ENCODE measurements at places on chromosomes 6 and 20.

DNA sequence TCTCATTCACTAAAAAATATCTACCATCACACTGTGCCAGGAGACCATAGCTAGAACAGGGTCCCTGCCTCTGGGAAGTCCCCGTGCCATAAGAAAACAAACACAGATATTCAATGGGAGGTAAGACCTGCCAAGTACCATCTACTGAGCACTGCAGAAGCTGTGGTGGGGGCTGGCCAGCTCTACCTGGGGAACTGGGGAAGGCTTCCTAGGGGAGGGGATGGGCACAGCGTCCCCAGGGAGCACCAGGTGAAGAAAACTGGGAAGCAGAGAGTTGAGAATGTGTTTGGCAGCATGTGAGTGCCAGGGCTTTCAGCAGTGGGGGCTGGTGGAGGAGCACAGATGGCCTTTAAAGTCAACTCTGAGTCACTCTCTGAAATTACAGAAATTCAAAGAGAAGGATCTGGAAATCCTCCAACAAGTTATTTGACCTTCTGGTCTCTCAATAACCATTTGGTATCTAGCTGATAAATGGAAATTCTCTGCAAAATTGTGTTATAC lies 85.2 kb downstream of the SHLD1 start:
- peak; percentile 18 for DNase-seq

- DNase-seq = no peak
These were observed 2.7 kb downstream of the DLL1 start for GRCh38 chr6:170288091-170288631.

GRCh38 chr6:42722497-42722896 lies at the start of gene PRPH2:
TSS of gene PRPH2 (minus strand) at chr6:42722597. CDS start at chr6:42722334, 263 bp downstream.
- DNase-seq = no peak

DNA sequence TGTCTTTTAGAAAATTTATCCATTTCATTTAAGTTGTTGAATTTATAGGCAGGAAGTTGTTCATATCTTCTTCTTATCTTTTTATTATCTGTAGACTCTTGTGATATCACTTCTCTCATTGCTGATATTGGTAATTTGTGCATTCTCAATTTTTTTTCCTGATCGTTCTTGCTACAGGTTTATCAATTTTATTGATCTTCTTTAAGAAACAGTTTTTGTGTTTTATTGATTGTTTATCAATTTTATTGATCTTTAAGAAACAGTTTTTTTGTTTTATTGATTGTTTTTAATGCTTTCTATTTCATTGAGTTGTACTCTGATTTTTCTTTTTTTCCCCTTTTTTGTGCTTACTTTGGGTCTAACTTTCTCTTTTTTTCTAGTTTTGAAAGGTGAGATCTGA lies 23.8 kb upstream of the SLC22A2 start:
- no peak for DNase-seq

DNA sequence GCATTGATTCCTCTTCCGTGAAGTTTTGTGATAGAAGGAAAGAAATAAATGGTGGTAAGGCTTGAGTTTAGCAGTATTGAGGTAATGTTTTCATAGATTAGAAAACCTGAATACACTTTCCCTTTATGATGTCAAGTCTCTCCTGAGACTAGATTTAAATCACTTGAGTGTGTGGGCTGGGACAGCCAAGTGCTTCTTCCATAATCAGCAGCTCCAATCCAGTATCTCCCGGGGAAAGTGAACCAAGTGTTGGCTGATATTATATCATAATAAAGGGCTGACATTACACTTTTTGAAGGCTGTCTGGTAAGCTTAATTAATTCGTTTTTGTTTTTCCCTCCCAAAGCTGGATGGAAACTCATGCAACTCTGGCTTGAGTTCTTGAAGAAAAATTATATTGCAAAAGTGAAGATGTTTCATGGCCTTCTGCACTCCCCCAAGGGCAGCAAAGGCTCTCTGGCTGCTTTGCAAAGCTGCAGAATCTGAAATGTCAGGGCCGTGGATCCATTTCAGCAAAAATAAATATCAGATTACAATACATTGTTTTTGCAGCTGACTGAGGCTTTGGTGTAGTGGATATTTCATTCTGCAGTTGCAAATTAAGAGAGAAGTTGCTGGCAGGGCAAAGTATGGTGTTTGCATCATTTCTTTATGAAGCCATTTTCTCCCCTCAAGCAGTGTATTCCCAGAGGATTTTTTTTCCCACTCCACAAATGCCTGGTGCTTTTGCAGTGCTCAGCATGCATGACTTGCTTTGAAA lies 101.2 kb downstream of the MKKS start:
- no peak for DNase-seq

DNA sequence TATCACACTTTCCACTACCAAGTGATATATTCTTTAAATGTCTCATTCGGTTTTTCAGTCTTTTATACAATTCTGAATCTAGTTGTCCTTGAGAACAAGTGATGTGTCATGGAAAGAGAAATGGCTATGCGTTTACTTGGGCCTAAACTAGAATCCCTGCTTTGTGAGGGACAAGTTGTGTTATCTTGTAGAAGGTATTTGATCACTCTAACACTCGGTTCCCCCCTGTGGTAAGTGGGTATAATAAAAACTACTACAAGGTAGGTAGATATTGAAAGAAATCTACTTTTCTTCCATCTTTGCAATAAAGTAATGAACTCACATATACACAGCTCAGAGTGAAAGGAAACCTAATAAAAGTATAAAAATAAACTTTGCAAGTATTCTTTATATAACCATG lies 108.9 kb downstream of the MANEA start:
- no peak for DNase-seq

DNA sequence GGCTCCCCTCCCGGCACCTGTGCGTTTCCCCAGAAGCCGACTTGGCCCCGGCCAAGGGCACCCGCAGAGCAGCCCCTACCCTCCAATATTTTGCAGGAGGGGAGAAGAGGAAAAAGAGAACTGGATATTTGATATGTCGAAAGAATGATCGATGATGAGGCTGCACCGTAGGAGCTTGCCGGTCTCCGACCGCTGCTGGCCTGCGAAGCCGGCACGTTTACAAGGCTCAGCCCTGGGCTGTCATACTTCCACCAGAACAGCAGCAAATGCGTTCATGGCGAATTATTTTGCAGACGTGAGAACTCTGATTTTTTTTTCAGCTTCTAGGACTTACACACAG lies 296.7 kb downstream of the TFAP2C start:
- no peak for DNase-seq

GRCh38 chr20:10654630-10655029 lies 19.2 kb downstream of the JAG1 start:
- DNase-seq = no peak

- no peak for DNase-seq
These were observed 50.4 kb upstream of the SEC63 start for GRCh38 chr6:108008363-108008762.

GRCh38 chr6:170174771-170175643 lies 115.9 kb downstream of the DLL1 start:
- no peak for DNase-seq

DNA sequence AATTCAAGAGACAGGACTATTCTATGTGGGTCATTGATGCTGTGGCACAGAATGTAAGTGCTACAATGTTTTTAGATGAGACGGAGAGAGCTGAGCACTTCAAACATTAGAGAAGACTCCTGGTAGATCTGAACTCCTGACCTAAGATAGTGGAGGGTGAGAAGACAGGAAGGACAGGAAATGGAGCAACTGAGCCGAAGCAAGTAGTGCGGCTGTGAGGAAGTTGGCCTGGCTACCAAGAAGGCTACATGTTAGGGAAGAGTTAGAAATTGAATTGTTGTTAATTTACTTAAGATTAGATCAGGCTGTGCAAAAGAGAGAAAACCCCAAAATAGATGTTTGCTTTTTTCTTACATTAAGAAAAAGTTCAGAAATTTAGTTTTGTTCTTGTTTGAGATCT lies 14.4 kb upstream of the MLIP start:
- no peak for DNase-seq

- DNase-seq = no peak
These were observed 170.2 kb downstream of the ZDHHC14 start for GRCh38 chr6:157551041-157551832.

- DNase-seq = no peak
These were observed 92.2 kb downstream of the CDH22 start for GRCh38 chr20:46215913-46216707.

DNA sequence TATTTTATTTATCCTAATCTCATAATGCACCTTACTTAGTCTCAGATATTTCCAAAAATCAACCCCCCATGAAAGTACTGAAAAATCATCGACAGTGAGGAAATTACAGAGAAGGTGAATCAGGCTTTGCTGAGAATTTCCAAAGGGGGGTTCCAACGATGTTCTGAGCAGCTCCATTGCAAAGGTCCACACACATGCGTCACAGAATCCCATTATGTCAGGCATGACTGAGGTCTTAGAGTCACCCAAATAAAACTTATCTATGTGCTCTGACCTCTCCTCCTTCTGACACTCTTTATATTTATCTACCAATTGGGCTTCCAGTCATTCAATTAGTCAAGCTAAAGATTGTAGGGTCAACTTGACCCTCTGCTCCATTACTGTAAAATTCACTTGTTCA lies 12.7 kb upstream of the LRRN4 start:
- DNase-seq = no peak

- DNase-seq = no peak
These were observed 93.1 kb downstream of the EPB41L2 start for GRCh38 chr6:130969791-130970491.

DNA sequence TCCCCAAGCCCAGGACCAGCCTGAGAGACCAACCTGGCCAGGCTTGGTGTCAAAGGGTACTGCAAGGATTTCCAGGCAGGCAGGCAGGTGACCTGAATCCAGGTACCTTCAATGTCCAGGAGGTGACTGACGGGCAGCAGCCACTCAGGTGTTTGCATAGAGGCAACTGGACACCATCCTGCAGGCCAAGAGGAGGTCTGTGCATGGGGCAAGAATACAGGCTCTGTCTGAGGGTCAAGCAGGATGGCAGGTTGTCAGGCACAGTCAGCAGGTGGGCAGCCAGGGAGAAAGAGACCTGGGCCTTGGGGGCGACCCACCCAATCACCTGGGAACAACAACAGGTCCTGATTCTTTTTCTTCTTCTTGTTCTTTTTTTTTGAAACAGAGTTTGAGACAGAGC lies 159.3 kb upstream of the QKI start:
- no peak for DNase-seq

- DNase-seq = no peak
These were observed 138.4 kb upstream of the TENT5A start for GRCh38 chr6:81890846-81891245.

- DNase-seq = no peak
These were observed 157.0 kb upstream of the SGK1 start for GRCh38 chr6:134474955-134475354.

GRCh38 chr20:3839328-3839727 lies 7.3 kb upstream of the MAVS start:
- DNase-seq = no peak

GRCh38 chr6:106087548-106088325 lies 1.6 kb downstream of the PRDM1 start:
- no peak for DNase-seq
